ENCODE measurements at places on chromosomes 2 and 18. TPM values are rescaled to one million over a fixed set of nuclear protein-coding genes. Genes with fewer than 3 reads are reported as not detected.

GRCh38 chr18:78798402-78799175, 181.0 kb upstream of the SALL3 start:
- no peak for DNase-seq

Gene ADD2
- polyA plus RNA-seq = not detected

Gene CDCA7
- polyA plus RNA-seq = 8.3 TPM

DNA sequence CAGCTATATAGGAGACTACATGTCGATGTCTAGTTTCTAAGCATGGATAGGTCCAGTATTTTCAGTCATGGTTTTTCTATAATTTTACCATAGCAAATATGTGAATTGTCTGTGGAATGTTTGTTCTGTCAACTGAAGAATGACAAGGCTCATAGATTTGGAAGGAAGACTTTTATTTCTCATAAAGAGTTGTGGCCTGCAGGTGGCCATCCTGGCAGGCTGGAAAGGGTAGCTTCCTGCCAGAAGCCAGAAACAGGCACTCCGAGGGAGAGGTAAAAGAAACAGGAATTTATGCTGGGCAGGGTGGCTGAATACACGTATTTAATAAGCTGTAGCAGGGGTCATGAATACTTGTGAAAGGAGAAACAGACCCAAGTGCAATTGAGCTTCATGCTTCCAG, 182.1 kb downstream of the PARD3B start:
- no peak for DNase-seq

Gene WDR35
- polyA plus RNA-seq = 5.1 TPM

Data from BJ (cell line).